ENCODE measurements at places on chromosomes 1 and 21.

DNA sequence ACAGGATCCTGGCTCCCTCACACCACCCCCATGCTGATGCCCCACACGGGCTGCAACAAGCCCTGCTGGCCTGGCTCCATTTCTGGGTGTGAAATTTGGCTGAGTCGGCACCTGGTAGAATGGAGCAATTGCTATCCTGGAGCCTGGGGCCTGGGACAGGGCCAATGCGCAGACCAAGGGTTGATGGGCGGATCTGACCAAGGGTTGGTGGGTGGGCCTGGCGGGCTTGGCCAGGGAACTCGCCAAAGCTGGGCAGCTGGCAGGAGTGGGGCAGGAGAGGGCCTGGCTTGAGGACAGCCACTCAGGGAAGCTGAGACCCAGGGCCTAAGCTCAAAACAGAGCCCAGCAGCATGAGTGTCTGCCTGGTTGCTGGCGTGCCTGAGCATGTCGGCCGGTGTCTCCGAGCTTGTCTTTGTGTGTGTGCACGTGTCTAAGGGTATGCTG is 70.9 kb upstream of the POU3F1 start:
- DNase-seq, result no peak

- DNase-seq, result no peak
These were observed 290.4 kb downstream of the GRIK1 start for GRCh38 chr21:29649406-29649814.

DNA sequence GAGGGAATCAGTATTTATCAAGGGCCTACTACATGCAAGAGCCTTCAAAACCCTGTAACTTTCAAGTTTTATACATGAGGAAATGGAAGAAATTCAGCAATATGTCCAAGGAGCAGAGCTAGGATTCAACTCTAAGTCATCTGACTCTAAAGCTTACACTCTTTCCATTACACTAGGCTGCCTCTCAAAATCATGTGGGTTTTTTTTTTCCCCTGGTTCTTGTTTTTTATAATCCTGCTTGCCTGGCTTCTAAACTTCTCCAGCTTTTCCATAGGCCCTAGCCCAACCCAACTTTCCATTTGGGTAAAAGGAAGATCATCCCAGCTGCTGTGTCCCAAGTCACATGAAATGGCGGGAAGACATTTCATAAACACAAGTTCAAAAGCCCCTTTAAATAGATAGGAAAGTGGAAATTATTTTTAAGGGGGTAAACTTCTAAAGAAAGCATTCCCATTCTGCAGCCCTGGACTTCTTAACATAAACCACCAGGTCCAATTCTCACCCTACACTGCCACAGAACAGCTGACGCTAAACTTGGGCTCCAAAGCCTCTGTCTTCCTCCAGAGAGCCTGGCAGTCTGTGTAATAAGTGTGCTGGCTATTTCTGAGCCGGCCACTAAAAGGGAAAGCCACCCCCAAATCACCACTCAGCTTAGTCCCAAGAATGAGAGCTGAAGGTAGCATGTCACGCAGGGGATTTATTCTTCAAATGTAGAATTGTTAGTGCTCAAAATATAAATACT is 46.9 kb downstream of the ITPKB start:
- no peak for DNase-seq

DNA sequence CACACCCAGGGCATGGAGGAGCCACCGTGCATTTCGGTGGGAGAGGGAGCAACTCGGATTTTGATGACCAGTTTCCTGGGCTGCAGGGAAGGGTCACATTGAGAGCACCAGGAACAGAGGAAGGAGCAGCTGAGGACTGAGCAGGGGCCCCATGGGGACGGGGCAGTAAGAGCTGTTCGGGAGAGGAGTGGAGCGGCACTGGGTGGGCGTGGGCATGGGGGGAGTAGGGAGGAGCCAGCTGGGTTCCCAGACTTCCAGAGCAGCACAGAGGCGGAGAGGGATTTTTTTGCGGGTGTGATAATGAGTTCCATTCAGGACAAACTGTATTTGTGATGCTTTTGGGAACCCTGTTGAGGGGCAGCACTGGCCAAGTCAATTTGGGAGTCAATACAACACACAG is 17.4 kb upstream of the GPR153 start:
- no peak for DNase-seq

- no peak for DNase-seq
These were observed 21.8 kb downstream of the EYA3 start for GRCh38 chr1:28066393-28067154.

DNA sequence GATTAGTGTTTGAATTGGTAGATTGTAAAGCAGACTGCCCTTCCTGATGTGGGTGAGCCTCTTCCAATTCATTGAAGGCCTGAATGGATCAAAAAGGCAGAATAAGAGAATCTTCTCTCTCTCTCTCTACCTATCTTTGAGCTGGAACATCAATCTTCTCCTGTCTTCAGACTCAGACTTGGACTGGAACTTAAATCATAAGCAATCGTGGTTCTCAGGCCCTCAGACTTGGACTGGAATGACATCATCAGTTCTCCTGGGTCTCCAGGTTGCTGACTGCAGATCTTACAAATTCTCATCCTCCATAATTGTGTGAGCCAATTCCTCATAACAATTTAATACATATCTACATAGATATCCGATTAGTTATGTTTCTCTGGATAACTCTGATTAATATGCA is 66.8 kb downstream of the IER5 start:
- no peak for DNase-seq

GRCh38 chr1:112033439-112034120 is 44.1 kb upstream of the KCND3 start:
- no peak for DNase-seq

GRCh38 chr1:241356187-241356518 is 852 bp downstream of the RGS7 start:
- no peak for DNase-seq

- peak; percentile 82 for DNase-seq
These were observed 936 bp downstream of the ZBTB21 start for GRCh38 chr21:42009018-42009830.

GRCh38 chr1:203526572-203526971 is 32.6 kb downstream of the OPTC start:
- no peak for DNase-seq

DNA sequence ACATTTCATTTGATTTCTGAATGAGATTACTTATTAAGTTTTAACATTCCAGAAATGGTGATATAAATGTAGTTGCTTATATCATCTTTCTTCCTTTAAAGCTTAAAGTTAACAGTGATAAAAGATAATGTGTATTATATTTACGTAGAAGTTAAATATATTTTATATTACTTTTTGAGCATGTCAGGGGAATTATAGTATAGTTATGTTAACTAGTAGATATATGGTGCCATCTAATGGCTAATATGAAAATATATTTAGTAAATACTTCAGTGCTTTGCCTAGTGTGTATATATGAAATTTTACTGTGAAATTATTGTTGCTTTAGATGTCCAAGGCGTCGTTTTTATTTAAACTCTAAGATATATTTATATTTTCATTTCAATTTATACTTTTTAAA is 51.5 kb downstream of the SYT14 start:
- DNase-seq, result no peak

- no peak for DNase-seq
These were observed 45.2 kb downstream of the SLC37A1 start for GRCh38 chr21:42558846-42559245.

- no peak for DNase-seq
These were observed 181.6 kb upstream of the ADGRL2 start for GRCh38 chr1:81619156-81619555.

All from mucosa of descending colon (tissue), 3 donors.